ENCODE measurements at places on chromosomes 7 and 10.

DNA sequence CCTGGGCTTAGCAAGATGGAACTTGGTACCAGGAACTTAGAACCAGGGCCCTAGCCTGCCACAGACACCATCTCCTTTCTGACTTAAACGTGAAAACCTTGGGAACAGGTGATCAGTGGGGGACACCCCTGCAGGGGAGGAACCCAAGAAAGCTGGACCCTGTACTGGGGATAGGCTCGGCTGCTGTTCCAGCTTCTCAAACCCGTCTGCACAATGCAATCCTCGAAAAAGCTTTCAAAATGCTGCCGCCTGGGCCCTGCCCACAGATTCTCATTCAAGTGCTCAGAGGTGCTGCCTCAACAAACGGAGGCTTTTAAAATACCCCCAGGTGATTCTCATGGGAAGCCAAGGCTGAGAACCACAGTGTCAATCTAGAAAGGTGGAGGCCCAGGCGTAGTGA, 169.7 kb downstream of the ARHGAP21 start:
- no peak for DNase-seq

GRCh38 chr7:114527589-114527988, 113.0 kb downstream of the FOXP2 start:
- no peak for DNase-seq

- peak; percentile 39 for DNase-seq
These were observed 741 bp downstream of the GPR85 start for GRCh38 chr7:113085781-113086390.

DNA sequence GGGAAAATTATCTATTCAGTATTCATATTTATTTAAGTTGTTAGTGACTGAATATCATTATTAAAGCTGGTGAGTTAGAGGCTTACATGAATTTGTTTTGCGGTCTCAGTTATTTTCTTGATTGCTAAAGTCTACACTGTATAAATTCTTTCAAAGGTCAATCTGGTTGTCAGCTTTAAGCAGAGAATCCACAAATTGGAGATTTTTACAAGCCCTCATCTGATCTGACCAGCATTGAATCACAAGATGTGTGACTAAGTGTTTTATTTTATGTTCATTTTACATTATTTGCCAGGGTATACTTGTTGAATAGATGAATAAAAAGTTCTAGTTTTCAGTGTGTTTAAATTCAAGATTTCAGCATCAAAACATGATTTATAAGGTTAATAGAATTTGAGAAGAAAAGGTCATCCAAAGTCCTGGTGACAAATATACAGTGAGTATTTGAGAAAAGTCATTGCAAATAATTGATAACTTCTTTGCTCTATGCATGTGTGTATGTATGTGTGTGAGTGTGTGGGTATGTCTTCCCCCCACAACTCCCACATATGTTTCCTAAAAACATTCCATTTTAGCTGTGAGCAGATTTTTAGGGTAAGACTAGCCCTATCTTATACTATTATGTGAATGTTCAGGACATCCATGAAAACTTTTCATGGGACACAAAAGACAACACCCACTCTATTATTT, 4.4 kb downstream of the SEMA3A start:
- DNase-seq = no peak

DNA sequence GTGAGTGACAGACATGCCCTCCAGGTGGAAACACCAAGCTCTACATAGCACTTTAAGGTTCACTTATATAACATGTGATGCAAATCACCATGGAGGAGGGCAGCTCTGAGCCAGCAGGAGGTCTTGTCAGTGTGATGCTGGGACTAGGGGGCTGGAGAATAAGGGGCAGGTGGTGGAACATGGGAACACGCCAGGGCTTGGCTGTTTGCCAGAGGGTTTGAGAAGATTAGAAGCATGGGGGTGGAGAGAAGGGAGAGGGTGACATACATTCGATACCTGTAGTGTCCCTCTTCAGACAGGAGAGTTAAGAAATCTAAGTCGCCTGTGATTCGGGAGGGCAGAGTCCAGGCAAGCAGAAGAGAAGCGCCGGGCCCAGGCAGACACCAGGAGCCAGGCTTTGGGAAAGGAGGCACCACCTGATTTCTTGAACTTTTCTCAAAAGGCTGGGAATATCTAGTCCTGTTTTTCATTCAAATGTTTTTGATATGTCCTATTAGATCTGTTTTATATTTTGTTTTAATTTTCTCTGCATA, 16.9 kb upstream of the LAMB4 start:
- peak; percentile 74 for DNase-seq

DNA sequence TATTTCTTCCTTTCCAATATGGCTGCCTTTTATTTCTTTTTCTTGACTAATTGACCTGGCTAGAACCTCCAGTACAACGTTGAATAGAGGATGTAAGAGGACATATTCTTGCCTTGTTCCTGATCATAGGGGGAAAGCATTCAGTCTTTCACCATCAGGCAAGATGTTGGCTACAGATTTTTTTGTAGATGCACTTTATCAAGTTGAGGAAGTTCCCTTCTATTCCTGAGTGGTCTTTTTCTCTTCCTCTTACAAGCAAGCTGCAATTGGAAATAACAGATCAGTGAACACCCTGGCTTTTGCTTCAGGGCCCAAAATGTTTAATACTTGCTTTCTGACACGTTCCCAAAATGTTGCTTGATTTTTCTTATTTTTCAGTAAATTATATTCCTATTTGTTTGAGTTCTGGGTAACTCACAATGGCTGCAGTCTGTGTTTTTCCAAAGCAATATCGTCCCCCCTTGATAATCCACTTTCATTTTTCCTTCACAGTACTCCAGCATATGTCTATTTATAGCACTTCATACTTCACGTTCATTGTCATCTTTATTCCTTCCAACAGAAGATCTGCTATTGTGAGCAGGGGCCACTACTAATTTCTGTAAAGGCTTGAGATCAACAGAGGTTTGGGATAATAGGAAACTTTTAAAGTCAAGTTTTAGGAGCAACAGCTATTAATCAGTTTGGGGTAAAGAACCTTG, 11.7 kb downstream of the CPEB3 start:
- DNase-seq = no peak

- no peak for DNase-seq
These were observed 43.4 kb downstream of the SORBS1 start for GRCh38 chr10:95517536-95518454.

- peak; percentile 6 for DNase-seq
These were observed 24.8 kb upstream of the EIF5AL1 start for GRCh38 chr10:79487296-79488194.

GRCh38 chr10:110931769-110932381, 12.5 kb downstream of the SHOC2 start:
- DNase-seq = no peak

DNA sequence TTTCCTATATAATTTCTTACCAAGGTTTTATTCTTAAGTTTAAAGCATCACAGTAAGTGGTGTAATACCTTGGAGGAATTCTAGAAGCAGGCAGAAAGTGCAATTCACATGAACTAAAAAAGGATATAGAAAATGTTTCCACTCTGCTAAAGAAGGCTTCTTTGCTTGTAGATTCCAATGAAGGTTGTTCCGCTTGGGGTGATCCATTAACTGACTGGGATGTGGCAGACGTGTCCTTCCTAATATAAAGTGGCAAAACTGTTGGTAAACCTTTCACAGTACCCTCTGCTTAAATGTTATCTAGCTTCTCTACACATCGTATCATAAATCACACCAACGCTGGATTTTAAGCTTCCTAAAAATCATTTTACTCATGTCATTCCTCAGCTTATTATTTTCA, 2.3 kb downstream of the ZC3HC1 start:
- DNase-seq = no peak

DNA sequence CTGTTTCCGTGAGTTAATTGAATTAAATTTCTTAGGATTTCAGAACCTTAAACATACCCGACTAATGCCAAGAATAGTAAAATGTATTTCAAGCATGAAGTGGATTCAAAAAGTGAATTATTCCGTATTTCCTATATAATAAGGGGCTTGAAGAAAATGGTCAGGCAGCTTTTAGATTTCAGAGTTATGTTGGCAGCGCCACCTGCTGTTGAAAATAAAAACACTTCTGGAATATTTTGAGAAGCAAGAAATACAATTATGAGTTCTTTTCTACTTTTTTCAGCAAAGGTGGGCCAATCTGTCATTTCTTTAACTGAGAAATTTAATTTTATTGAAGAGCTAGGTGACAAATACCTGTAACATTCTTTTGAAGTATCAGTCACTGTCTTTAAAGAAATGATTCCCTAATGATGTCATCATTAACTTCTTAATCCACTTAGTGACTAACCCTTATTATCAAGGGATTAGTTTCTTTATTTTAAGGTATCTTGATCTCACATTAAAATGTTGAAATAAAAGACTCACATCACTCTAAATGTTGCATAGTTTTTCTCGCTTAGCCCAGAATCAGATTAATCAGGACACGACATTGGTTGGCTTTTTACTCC, 36.6 kb upstream of the AGR3 start:
- DNase-seq = peak; percentile 52

DNA sequence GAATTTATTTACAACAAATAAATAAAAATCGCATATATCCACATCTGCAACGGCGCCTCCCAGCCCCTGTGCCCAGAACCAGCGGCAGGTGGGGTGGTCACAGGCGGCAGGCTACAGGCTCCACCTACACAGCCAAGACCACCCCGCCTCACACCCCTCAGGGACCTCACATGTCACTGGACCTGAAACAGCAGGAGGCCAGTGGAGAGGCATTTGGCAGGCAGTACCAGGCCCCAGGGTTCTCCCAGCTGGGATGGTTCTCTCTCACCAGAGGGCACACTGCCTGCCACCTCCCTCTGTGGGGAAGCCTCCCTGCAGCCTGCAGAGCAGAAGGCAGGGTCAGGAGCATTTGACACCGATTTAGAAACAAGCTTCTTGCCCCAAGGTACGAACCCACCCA, 81.5 kb downstream of the MAD1L1 start:
- DNase-seq = peak; percentile 11

- no peak for DNase-seq
These were observed 2.6 kb upstream of the ZNF438 start for GRCh38 chr10:31034098-31034909.

- DNase-seq = no peak
These were observed 207.8 kb downstream of the DIP2C start for GRCh38 chr10:481628-482027.

DNA sequence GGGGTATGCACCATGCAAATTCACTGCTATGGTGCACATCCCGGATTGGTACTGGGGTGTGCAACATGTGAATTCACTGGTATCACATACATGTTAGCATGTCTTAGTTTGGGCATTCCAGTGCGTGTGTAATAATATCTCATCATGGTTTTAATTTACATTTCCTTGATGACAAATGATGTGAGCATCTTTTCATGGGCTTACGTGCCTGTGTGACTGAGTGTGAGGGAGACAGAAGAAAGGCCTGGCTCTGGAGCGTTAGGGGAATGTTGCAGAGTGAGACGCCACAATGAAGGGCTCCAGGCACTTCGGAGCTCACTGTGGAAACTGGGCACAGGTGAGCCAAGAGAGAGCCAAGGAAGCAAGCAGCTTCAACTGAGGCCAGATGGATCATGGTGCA, 162.6 kb downstream of the UBE2H start:
- DNase-seq = no peak

- no peak for DNase-seq
These were observed 218.4 kb downstream of the STK31 start for GRCh38 chr7:23928418-23928775.

DNA sequence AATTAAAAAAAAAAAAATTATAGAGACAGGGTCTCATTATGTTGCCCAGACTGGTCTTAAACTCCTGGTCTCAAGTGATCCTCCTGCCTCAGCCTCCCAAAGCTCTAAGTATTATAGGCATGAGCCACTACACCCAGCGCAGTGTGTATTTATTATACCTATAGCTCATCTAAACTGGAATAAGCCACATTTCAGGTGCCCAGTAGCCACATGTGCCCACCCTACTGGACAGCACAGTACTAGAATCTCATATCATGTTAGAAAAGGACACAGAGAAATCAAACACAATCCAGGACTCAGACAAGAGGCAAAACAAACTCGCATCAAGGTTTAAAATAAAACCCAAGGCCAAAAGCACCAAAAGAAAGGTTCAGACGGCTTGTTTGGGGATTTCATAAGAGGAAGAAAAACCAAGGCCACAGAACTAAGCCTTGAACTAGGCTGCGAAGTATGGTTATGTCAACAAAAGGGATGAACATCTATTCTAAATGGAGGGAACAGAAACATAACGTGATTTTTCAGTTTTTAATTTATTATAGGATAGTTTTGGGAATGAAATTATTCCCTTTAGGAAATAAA, 32.3 kb downstream of the SLC16A9 start:
- DNase-seq = no peak

- DNase-seq = no peak
These were observed 185.0 kb upstream of the TMEM196 start for GRCh38 chr7:19958309-19958896.

GRCh38 chr10:1420661-1421362, 316.5 kb downstream of the ADARB2 start:
- DNase-seq = peak; percentile 89

GRCh38 chr7:153422291-153423209, 629.6 kb upstream of the DPP6 start:
- DNase-seq = no peak

GRCh38 chr10:26440088-26440470, 1.9 kb downstream of the APBB1IP start:
- DNase-seq = no peak

GRCh38 chr7:115249080-115249479, 327.2 kb downstream of the MDFIC start:
- DNase-seq = no peak

DNA sequence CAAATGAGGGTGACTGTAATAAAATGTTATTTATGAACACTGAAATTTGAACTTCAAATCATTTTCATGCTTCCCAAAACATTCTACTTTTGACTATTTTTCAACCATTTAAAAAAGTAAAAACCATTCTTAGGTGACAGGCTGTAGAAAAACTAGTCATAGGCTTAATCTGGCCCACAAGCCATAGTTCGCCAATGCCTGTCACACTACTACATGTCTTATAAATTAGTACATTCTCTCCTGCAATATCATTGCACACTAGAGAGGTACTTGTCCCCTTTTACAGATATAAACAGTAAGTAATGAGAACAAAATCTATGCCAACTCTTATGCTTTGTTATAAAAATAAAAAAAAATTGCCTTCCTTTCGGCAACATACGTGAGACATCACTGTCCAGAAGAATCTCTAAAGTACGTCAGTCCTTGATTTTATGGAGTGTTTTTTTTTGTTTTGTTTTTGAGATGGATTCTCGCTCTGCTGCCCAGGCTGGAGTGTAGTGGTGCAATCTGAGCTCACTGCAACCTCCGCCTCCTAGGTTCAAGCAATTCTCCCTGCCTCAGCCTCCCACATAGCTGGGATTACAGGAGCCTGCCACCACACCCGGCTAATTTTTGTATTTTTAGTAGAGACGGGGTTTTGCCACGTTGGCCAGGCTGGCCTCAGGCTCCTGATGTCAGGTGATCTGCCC, 23.2 kb downstream of the UPF2 start:
- no peak for DNase-seq

DNA sequence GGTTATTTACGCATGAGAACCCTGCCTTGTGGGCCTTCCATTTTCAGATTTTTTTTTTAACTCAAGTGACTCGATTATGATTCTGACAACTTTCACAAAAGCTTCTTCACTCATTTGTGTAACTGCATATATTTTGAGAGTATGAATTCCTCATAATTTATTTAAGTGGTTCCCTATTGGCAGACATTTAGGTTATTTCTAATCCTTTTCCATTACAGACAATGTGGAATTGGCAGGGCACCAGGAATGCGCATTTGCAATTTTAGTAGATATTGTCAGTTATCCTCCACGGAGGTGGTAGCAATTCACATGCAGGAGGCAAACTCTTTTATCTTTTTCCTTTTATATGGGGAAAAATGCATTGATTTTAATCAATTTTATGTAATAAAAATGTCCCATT, 2.5 kb downstream of the TMEM176B start:
- no peak for DNase-seq

GRCh38 chr7:50665403-50666123, 100.4 kb upstream of the DDC start:
- no peak for DNase-seq

Data from NCI-H2081 (cell line).